ENCODE measurements at places on chromosomes 12 and 14.

GRCh38 chr14:24925771-24926374, 124.1 kb downstream of the STXBP6 start:
- DNase-seq: no peak

- no peak for DNase-seq
These were observed 1.6 kb upstream of the PPP2R5E start for GRCh38 chr14:63544591-63545299.

- no peak for DNase-seq
These were observed 16.6 kb downstream of the FAIM2 start for GRCh38 chr12:49887091-49887490.

- no peak for DNase-seq
These were observed 255.8 kb upstream of the CRY1 start for GRCh38 chr12:107349008-107349747.

GRCh38 chr12:13177906-13178305, 18.6 kb upstream of the EMP1 start:
- no peak for DNase-seq

DNA sequence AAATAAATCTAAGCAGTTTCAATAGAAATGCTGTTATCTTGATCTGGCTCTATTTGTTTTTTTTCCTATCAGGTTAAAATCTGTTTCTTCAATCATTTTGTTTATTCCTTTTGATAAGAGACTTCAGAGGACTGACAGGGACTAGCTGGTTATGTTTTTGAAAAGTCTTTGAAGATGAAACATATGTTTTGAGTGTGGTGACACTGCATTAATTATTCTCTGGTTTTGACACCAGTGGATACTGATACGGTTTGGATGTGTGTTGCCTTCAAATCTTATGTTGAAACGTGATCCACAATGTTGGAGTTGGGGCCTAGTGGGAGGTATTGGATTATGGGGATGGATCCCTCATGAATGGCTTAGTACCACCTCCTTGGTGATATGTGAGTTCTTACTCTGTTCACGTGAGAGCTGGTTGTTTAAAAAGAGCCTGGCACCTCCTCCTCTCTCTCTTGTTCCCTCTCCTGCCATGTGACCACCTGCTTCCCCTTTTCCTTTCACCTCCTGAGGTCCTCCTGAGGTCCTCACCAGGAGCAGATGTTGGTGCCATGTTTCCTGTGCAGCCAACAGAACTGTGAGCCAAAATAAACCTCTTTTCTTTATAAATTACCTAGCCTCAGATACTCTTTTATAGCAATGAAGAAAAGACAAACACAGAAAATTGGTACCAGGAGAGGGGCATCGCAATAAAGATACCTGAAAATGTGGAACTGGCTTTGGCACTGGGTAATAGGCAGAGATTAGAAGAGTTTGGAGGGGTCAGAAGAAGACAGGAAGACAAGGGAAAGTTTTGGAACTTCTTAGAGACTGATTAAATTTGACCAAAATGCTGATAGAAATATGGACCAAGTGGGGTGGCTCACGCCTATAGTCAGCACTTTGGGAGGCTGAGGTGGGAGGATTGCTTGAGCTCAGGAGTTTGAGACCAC, 23.0 kb downstream of the RASSF3 start:
- no peak for DNase-seq

- no peak for DNase-seq
These were observed 338.2 kb downstream of the TRHDE start for GRCh38 chr12:72610342-72610741.

- no peak for DNase-seq
These were observed 119.9 kb downstream of the PHETA1 start for GRCh38 chr12:111249018-111249370.

DNA sequence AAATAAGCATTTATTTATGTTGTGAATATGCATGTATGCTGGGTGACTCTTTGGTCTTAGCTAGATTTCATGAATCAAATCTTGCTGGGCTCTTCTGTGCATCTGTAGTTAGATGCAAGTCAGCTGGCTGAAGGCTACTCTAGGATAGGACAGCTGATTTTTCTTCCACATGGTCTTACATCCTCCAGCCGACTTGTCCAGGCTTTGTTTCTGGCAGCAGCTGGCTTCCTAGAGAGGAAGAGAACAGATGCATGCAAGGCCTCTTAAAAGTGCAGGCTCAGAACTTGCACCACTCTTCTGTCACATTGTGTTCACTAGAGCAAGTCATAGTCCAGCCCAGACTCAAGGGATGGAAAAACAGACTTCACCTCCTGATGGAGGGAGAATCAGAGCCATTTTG, 435.4 kb upstream of the STXBP6 start:
- no peak for DNase-seq

DNA sequence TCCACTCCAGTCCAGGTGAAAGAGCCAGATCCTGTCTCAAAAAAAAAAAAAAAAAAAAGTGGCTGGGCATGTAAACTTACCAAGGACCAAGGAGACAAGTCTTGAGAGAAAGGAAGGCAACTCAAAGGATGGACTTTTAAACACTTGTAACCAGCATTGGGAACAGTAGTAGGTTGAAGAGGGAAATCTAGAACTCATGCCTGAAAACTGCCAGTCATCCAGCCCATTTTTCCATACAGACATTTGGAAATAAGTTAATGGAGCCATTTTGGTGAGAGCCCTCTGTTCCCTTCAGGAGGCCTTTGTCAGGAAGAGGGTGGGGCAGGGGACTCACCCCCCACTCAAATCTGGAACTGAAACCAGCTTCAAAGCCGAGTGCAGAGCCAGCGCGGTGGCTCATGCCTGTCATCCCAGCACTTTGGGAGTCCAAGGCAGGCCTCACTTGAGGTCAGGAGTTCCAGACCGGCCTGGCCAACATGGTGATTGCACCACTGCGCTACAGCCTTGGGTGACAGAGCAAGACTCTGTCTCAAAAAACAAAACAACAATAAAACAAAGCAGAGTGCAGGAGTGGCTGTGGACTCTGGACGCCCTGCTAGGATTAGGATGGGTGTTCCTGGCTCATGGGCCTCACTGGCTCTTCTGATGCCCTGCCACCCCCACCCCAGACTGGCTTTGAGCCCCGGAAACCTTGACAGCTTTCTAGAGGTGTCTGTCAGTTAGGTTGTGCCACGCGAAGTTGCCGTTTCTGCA, 1.6 kb upstream of the MLXIP start:
- DNase-seq: no peak

GRCh38 chr14:27427796-27428195, 830.0 kb upstream of the NOVA1 start:
- no peak for DNase-seq
